ENCODE measurements at places on chromosomes 6 and 20.

- peak; percentile 46 for DNase-seq
These were observed 1.7 kb downstream of the CABLES2 start for GRCh38 chr20:62405108-62405980.

DNA sequence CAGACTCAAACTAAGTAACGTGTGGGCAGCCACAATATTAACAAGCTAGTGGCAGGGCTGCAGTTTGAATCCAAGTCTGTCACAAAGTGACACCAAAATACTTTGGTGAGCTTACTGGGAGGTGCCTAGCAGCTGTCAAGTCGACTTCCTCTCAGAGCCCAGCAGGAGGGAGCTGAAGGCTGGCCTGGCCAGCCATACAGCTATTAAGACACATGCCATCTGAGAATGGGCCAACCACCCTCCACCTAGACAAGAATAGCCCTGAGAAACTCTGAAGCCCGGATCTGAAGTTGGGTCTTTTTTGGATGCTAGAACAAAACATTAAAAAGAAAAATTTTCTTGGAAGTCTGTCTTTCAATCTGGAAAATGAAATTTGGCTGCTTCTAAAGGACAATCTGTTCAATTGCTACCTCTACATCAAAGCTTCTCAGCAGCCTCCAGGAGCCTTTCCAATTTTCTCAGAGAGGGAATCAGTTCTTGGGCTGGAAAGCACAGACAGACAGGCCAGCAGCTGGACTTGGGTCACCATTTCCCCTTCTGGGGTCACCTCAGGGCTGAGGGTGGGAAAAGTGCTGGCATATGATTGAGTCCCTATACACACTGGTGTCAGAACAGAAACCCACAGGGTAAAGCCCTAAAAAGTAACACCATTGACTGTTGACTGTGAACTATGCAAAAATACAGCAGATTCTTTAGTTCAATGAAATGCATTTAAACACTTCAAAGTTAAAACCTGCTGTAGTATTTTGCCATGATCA, 42.9 kb downstream of the UQCC1 start:
- DNase-seq: no peak

DNA sequence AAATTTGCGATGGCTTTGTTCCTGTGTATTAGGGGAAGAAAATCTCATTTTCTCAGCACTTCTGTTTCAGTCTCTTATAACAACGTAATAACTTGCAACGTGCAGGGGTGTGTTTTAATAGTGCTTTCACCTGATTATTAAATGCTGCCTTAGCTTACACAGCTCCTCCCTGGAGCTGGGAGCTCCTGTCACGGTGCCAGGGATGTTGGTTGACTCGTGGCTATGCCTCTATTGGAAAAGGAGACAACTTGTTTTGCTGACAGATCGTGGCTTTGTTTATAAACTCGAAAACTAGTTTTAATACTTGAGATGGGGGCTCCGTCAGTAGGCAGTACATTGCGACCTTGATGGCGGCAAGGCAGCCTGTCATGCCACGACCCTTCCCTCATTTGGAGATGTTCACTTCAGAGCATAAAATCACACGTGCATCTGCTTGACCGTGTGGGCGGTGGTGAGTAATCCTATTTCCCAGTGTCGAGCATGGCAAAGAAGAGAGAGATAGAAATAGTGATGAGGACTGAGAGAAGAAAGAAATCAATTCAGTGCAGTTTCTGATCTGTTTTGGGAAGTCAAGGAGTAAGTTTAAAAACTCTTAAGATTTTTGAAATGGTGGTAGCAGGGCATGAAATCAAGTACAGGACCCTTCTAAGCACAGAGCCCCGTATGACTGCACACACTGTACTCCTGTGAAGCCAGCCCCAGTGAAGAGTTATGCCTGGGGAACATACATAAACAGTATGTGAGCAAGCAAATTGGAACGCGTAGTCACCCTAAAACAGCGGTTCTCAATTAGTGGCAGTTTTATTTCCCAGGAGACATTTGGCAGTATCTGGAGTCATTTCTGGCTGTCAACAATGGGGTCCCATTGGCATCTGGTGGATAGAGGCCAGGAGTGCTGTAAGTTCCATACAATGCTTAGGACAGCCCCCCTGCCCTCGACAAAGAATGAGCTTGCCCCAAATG, 147.2 kb downstream of the DOK5 start:
- peak; percentile 8 for DNase-seq

- no peak for DNase-seq
These were observed 194.4 kb upstream of the PLCB4 start for GRCh38 chr20:8874437-8874836.

- DNase-seq: peak; percentile 25
These were observed 33.0 kb upstream of the ME1 start for GRCh38 chr6:83463886-83464285.

DNA sequence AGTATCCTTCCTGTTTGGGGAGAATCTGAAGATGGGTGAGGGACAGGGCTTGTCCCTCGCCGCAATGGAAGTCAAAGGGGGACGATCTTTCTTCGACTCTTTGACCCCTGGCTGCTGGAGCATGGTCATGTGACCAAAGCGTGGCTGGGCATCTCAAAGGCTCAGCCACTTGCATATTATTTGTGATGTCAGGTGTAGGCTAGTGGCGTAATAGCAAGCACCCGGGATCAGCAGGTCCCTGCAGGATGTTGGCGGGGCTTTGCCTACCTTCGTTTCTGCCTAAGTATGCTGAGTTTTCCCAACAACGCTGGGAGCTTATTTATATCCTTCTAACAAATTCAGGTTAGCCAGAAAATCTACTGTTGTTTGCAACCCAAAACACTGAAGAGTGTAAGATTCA, 50.3 kb upstream of the IL20RA start:
- DNase-seq: no peak

DNA sequence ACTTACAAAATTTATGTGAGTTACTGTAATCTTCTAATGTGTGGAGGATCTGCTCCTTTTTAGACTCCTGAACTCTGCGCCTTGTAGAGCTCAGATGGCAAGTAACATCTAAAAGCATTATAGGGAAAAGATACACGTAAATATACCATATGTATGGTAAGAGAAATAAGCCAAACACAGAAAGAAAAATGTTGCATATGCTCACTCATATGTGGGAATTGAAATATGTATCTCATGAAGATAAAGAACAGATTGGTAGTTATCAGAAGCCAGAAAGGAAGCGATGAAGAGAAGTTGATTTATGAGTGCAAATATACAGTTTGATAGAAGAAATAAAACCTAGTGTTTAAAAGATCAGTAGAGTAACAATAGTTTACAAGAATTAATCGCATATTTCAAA, 815.0 kb upstream of the MAN1A1 start:
- DNase-seq: no peak

DNA sequence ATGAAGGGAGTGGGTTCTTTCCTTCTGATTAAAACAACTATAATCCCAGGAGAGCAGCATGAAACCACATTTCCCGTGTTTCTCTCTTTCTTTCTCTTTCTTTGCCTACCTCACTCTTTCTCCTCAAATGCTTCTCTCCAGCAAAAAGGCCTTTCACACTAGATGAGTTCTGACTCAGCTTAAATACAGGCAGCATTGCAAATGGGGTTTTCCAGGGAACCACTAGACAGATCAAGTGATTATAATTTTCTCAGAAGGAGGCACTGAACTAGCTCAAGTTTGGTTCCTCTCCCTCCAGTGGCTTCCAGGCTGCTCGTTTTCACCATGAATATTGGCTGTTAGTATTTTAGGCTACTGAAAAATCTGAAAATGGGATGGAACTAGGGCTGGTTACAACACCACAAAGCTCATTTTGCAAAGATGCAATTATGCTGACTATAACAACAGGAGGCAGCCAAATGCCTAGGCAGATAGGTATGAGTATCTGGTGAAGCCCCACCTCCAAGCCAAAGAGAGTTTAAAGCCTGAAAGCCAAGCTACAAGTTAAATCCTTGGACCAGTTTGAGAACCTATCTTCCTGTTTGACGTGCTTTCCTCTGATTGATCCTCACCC, 260.0 kb downstream of the MMUT start:
- DNase-seq: peak; percentile 35

- no peak for DNase-seq
These were observed 286.3 kb downstream of the CDH26 start for GRCh38 chr20:60244373-60245146.

GRCh38 chr6:14102383-14102782, 15.2 kb upstream of the CD83 start:
- no peak for DNase-seq

DNA sequence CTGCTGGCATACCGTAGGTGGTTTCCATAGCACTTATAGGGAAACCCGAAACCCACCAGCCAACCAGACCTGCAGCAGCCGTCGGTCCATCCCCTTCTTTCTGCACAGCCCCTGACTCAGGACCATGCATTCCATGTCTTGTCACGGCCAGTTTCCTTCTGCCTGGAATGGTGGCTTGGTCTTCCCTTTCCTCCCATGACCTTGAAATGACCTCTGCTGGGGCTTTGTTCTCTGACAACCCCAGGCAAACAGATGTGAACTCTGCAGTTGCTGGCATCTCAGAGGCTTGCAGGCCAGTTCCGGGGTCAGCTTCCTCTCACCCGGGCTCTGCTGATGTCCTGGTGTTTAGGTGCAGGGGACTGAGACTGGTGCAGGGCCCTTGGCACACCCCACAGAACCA, 250.8 kb downstream of the SMOC2 start:
- DNase-seq: no peak

DNA sequence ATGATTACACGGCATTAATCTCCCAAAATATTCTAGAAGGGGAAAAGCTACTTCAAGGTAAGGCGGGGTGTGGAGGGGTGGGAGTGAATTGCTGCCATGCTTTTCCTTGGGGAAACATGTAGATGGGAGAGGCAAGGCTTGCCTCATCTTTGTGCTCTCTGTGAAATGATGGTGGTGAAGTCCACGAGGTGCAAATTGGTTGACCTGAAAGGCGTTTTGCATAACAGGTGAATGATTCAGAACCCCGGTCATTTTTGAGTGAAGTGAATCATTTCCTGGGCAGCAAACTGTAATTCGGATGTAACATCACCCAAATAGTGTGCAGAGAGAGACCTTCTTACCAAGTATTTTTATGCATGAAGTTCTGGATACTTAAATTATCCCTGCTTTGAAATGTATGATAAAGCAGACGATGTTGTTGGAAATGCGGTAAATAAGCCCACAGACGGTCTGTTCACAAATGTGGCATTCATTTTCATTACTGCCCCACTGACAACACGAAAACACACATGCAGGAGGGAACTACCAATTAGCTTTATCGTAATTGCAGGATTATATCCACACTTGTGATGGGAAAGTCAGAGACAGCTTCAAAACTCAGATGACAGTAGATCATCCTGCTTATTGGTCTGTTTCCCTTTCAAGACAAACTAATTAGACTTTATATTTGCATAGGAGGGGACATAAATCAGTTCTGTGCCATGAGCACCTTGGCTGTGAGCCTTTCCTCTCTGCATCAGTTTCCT, 3.0 kb downstream of the CDH4 start:
- DNase-seq: peak; percentile 18

GRCh38 chr6:157075549-157076450, 247.5 kb downstream of the TMEM242 start:
- DNase-seq: peak; percentile 56

DNA sequence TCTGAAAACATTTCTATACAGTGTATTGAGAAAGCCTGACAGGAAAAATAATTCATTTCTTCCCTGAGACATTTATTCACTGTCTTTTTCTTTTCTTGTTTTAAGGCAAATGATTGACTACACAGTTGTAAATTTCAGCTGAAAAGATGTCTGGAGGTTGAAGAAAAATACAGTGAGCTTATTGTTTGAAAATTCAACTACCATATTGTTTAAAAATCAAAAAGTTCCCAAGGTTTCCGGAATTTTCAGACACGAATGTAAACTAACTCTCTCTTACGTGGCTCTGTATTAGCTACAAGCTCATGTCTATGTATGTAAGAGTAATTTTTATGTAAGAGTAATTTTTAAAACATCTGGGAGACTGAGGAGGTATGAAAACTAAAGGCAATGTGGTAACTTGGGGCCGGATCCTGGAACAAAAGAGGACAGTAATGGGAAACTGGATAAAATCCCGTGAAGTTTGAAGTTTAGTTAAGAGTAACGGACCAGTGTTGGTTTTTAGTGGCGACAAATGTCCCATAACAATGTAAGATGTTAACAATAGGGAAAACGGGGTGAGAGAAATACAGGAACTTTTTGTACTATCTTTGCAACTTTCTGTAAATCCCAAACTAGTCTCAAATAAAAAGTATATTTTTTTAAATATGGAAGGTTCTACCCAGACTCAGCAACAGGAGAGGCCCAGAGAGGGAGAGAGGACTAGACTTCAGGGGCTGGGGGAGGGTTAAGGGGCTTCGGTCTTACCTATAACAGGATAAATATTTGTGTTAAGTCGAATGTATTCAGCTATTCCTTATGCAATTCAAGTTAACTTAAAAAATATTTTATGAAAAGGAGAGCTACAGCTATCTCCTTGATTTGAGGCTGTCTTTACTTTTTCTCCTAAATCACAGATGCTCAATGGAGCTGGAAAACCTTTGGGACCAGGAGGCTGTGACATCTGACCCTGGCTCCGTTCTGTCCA, 1.3 kb downstream of the PTGIS start:
- DNase-seq: no peak

DNA sequence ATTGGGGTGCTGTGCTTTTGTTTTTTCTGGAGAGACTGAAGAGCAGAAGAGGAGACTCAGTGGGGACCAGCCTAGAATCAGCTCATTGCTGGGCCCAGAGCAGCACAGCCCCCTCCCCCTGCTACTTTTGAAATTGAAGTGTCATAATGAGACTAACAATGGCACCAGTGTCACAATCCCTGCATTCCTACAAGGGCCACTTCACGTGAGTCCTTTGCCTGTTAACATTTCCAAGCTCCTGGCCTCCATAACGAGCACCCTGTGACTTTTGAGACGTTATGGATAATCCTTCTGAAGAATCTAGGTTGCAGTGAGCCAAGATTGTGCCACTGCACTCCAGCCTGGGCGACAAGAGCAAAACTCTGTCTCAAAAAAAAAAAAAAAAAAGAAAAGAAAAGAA, 41.7 kb downstream of the CNBD2 start:
- DNase-seq: no peak

DNA sequence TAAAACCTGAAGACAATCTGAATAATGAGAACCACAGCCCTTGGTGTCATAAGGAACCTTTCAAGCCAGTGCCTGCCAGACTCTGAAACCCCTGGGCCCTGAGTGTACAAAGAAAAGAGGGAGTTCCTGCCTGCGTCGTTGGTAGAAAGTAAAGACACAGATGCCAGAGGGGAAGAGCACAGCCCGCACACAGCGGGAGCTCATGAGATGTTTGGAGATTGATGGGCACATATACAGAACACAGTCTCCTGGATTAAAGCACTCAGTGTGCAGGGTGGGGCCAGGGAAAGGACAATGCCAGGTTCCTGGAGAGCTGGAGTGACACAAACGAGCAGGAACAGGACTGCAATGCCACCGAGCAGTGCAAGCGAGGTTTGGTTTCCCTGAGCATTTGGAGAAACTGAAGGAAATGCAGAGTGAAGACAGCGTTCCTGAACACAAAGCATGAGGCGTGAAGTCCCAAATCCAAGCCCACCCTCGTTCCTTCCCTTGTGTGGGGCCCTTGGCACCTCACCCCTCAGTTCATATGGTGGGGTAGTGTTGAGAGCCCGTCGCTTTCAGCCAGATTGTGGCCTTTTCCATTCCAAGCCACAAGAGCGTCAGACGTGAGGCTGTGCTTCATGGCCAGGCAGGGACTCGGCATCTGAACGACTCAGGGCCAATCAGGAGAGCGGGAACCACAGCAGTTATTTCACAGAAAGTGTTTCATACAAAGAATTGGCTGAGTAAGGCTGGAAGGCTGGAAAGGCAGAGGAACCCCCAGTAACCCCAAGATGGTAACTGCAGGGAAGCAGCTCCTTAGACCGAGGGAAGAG, 41.0 kb upstream of the RPS6KA2 start:
- no peak for DNase-seq

GRCh38 chr6:8845690-8846089, 410.3 kb upstream of the SLC35B3 start:
- no peak for DNase-seq

Data from fibroblast of the aortic adventitia (primary cell).